T1000 (cell line): ENCODE measurements at places on chromosomes 12 and 14.
A peak's percentile ranks its signal among the peaks of the same experiment; 100 is the strongest.

DNA sequence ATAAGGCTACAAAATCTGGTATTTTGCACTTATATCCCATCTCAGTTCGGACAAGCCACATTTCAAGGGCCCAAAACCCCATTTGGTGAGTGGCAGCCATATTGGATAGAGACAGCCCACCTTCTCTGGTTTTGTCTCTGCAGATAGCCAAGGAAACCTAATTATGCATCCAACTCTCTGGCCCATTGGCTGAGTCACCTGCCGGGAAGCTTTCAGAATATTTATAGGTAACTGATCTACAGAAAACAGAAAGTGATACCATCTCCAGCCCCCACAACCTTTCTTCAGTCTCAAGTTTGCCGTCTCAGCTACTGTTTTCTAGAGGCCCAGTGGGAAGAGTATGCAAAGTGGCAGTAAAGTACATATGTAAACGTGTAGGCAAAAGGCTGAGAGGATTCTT is 33.7 kb upstream of the PPP1CC start:
- DNase-seq = no peak

- DNase-seq = no peak
Measured at GRCh38 chr12:85644508-85644907, 191.7 kb downstream of the RASSF9 start.

DNA sequence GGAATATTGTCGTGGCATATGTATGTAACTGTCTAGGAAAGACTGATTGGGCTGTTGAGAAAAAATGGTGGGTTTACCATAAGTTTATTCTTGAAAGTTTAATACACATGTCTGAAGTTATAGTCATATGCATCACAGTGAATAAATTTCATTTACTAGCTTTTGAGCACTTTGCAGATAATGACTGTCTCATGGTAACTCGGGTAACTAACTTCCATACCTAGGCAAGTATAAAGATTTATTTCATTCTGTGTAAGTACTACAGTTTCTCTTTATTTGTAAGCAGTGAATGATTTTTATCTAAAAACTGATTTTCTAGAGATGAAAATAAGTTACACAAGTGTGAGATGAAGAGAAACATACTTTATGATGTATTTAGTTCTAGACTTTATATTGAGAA is 3.0 kb downstream of the USP15 start:
- DNase-seq = no peak

DNA sequence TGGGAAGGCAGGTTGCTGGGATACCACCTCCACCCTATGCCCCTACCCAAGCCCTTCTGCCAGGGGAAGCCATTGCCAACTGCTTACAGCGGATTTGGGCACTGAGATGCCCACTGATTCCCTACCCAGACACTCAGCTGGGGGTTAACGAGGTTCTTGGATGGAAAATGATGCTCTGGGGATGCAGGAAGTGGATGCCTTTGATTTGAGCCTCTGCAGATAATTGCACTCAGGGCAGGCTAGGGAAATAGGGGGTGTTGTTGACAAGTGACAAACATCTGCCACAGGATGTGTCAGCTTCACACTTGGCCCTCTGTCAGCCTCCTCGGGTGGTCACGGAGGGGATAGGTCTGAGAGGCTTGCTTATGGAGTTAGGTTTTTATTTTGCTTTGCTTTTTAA is 57.4 kb downstream of the RPH3A start:
- no peak for DNase-seq

DNA sequence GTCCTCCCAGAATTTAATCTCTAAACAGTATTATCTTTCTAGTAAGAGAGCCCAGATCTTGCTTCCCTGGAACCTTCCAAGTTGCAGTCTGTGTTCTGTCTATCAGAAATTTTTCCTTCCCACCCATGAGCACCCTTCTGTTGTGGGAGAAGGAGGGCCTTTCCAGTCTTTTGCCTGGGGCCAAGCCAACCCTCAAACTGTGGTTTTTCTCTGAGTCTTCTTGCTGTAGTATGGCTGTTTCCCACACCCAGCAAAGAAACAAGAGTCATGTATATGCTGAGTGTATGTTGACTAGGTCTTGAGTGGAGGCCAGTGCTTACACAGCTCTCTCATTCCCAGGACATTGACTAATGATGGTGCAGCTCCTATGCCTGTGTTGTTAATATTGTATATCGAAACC is 104.5 kb downstream of the TGFB3 start:
- no peak for DNase-seq

- DNase-seq = no peak
Measured at GRCh38 chr14:68885226-68886108, 92.6 kb upstream of the ZFP36L1 start.

- DNase-seq = no peak
Measured at GRCh38 chr14:71776471-71777360, 155.5 kb upstream of the RGS6 start.

DNA sequence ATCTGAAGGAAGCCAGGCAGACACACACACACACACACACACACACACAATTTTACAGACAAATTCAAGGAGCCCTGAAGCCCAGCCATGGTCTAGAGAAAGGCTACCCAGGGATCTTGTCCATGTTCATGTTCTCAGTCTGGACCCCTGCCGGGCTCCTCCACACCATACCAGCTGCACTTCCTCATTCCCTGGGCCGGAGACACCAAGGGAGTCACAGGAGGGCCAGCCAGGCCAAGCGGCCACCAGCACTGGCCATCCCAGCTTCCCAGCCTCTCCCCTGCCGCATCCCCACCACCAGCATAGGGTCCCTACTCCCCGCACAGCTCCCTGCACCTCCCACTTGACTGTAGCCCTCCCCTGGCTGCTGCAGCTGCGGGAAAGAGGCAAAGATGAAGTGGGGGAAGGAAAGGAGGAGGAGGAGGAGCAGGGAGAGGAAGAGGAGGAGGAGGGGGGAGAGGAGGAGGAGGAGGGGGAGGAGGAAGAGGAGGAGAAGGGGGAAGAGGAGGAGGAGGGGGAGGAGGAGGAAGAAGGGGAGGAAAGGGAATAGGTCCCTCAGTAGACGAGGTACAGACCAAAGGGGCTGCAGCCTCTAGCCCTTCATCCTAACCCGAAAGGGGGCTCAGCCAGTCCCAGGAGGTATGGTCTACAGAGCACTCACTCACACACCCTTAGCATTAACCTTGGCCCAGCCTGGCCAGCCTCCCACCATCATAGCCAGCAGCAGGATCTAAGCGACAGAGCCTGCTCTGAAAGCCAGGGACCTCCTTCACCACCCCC is 293.2 kb downstream of the DPF3 start:
- DNase-seq = no peak

GRCh38 chr12:80282226-80282625 is 161.8 kb upstream of the PTPRQ start:
- DNase-seq = no peak

- no peak for DNase-seq
Measured at GRCh38 chr12:76627346-76628135, 68.0 kb upstream of the OSBPL8 start.

- no peak for DNase-seq
Measured at GRCh38 chr12:103715494-103715893, 125.5 kb downstream of the NT5DC3 start.

- DNase-seq = no peak
Measured at GRCh38 chr12:63945777-63946176, 101.3 kb downstream of the SRGAP1 start.

DNA sequence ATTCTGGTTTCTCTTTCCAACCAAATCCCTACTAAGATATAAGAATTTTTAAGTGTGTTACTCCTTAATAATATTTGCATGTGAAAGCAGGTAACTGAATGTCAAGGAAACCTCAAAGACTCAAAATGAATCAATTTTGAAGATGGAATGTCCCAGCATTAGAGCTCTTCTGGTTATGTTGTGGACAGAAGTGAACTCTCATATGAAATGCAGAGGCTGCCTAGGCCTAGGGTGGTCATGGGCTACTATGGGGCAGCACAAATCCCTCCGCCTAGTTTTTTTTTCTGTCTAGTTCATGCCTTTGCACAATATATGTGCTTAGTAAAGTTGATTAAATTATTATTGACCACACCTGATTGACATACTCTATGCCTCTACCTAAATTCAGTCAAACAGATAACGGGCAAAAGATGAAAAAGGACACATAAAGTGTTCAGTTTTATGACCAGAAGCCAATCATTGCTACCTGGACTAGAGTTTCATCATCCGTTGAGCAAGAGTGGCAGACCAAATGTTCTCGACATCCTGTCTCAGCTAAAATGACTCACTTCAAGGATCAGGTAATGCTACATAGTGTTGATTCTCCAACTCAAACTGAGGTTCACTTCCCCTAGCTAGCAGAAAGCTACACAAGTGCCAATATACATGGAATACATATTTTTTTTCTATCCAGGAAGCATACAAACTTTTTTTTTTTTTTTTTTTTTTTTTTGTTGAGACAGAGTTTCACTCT is 1211.4 kb downstream of the VRK1 start:
- no peak for DNase-seq

- DNase-seq = no peak
Measured at GRCh38 chr12:26195641-26196420, 458 bp downstream of the SSPN start.

DNA sequence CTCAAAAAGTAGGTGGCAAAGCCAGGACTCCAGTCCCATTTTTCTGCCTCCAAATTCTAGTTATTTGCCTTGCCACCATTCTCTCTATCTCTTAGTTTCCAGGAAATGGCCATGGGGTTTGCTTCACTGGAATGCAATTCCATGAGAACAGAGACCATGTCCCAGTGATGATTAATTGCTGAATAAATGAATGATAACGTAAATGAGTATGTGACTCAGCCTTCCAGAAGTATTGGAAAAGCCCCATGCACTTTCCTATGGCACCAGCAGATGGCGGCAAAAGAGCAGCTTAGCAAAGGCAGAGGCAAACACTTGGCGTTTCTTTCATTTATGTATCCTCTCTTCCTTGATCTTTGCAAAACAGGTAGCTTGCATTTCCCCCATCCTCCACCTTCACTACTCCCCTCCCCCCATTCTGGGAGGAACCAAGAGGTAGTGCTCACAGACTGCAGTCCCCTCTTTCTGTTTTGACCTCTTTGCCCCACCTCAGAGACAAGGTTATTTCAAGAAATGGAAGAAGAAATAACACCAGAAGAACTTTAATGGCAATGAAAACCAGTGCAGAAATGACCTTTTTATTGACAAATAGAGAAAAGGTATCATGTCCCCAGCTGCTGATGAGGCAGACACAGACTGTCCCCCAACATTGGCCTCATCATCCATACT is 21.3 kb downstream of the TBX3 start:
- DNase-seq = peak; percentile 59

GRCh38 chr12:69284131-69284530 is 44.8 kb downstream of the CPSF6 start:
- peak; percentile 85 for DNase-seq

DNA sequence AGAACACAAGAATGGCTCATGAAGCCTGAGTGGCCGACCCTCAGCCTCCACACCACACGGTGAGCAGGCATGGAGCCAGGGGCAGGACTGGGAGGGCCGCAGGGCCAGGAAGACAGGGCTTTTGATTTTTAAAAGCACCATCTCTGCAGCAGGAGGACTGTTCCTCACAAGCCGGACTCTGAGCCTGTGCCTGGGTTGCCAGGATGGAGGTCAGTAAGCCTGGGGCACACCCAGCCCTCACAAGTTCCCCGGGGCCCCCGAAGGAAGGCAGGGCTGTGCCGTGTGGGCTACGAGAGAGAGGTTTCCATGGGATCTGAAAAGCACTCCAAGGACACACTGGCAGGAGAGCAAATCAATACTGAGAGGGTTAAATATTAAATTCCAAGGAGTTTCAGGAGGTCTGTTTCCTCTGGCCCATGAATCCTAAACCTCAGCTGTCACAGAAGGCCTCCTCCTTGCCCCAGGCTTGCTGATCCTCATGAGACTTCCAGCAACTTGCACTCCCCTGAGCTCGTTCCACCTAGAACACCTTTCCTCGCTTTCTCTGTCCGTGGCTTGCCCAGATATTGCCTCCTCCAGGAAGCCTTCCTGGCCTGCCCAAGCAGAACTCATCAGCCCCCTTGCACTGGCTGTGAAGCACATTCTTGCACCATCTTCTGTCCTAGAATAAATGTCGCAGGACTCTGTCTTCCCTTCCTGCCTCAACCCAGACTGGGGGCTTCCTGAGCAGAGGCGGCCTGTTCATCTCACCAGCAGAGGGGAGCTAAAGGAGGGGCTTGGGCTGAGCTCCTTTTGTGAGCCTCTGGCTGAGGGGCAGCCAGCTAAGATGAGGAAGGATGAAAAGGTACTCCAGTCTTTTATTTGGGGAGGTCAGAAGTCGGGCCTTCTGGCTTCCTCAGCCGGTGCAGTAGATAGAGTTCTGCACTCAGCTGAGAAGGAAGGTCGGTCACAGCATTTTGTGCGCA is 64.6 kb downstream of the CCDC88C start:
- DNase-seq = no peak

DNA sequence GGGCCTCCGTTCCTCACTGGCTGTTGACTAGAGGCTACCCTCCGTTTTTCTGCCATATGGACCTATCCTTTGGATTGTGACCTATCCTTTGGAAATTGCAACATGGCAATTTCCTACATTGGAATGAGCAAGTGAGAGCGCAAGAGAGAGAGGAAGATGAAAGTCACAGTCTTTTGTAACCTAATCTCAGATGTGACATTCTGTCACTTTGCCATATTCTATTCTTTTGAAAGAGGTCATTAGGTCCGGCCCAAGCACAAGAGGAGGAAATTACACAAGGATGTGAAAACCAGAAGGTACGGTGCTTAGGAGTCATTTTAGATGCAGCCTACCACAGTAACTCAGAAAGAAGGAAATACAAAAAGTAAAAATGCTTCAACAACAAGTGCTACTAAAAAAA is 47.3 kb upstream of the SRP54 start:
- no peak for DNase-seq

DNA sequence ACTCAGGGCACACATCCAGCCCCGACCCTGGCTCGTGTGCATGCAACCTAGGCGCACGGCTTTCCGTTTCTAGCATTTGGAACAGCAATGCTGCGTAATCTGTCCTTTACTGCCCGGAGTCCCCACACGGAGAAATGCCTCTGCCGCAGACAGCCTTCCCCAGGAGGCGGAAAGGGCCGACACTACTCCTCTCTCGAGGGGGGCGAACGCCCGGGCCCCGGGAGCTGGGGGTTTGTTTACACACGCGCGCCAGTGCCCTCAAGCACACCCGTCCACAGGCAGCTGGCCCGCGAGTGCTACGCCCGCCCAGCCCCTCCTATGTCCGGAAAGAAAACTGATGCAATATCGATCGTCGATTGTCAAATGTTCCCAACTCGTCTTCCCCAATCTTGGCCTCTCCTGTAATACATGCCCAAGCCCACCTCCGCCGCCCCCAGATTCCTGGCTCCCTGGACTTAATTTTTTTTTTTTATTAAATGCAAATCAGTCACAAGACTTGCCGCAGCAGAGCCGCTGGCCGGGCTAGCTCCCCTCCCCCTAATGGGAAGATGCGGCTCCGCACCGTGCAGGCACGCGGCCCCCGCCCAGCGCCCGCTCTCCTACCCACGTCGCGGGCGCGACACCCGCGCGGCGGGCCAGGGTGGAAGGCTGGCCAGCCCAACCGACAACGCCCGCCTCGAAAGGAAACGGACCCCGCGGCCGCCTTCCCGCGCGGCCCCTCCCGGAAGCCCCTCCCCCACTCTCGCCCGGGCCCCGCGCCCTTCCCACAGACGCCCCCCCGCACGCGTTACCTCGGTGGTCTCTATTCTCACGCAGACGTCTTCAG is 642 bp downstream of the SLC38A2 start:
- DNase-seq = peak; percentile 44
